ENCODE measurements at places on chromosomes 6 and 20.

DNA sequence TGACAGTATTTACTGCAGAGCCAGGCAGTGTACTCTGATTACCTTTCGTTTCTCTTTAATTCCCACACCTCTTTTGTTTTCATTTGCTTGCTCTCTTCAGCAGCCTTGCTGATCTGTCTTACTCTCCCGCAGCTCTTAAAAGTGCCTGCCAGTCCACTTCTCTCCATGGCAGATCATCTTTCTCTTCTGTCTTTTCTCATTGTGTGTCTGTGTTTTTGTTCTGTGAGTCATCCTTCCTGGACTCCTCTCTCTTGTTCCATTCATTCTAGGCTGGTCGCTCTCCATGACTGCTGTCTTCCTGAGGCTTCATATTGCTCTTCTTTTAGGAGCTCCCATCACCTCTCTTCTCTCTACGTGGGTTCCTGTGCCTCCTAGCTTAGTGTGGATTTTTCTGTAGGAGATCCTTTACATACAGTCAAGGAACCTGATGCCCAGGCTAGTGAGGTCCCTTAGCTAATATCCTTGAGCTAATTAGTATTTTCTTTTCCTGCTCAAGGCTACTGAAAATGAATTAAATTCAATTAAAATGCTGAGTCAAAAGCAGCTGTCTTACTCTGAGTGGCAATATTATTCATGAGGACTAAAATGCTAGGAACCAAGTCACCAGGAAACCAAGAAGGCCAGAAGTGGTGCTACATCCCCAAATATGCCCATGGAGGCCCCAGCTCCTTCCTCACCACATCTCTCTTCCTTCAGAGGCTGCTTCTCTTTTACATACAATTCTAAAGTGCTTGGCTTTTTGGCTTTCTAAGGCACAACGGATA, 86.1 kb downstream of the SLX4IP start:
- DNase-seq: peak; percentile 40

GRCh38 chr20:677957-678356, 2.4 kb upstream of the SCRT2 start:
- no peak for DNase-seq

- DNase-seq: no peak
Measured at GRCh38 chr6:95589826-95590570, 12.7 kb downstream of the MANEA start.

DNA sequence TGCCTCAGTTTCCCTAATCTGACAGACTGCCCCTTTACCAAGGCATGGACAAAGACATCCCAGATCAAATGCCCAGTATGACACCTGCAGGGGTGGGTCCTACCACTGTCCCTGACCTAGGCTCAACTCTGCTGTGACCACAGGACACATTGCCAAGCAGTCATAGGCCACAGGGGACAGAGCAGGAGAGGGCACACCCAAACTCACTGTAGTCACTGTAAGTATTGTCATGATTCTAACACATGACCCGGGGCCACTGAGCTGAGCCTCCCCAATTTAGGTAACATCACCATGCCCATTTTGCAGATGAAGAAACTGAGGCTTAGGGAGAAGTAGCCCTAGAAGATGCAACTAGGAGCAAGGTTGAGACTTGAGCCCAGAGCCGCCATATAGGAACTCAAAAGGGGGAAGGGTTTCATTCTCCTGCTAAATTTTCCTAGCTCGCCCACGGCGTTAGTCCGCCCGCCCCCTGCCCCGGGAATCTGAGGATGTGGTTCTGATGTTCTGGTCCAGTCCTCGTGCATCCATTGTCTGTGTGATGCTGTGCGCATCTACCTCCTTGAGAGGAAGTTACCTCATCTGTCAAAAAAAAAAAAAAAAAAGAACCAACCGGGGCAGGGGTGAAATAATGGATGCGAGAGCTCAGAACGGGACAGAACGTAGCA, 44.8 kb downstream of the PMEPA1 start:
- no peak for DNase-seq

DNA sequence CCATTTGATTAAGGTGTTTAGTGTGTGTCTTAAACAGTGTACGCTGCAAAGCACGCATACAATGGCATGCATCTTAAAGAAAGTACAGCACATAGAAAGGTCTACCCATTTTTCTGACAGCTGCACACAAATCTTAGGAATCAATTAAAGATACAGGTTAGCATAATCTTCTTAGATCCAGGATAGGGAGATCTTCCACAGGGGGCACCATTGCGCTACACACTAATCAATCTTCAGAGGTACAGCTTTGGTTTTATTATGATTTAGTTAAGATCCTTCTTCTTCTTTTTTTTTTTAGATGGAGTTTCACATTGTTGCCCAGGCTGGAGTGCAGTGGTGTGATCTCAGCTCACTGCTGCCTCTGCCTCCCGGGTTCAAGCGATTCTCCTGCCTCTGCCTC, 63.7 kb upstream of the BEND3 start:
- peak; percentile 8 for DNase-seq

Measured in NCI-H1417 (cell line).